ENCODE measurements at places on chromosomes 4 and X.

DNA sequence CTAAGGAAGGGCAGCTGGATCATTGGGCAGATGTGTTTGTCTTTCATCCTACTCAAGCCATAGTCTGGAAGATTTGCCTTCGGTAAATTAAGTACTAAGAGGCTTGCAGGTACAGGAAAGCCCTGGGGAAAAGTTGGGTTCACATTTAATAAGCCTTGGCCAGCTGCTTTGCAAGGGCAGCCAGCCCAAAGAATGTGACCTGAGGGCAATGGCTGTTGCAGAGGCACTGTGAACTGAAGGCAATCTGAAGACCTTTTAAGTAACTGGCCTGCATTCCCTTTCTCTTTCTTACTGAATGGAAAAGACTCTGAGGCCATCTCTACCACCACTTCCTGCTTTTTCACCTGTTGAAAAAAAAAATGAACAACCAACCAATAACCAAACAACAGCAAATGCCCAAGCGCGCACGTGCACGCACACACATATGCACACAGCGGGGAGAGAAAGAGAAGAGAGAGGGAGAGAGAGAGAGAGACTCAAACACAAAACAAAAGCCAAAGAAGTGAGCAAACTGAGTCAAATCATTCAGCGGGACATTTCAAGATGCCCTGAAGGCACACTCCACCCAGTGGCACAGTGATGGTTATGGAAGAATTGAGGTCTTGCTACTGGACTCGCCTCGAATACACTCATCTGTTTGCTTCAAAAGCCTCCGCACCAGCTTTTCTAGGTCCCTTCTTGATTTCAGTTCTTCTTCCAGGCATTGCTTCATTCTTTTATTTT, 19.6 kb downstream of the CD40LG start:
- DNase-seq, result no peak

DNA sequence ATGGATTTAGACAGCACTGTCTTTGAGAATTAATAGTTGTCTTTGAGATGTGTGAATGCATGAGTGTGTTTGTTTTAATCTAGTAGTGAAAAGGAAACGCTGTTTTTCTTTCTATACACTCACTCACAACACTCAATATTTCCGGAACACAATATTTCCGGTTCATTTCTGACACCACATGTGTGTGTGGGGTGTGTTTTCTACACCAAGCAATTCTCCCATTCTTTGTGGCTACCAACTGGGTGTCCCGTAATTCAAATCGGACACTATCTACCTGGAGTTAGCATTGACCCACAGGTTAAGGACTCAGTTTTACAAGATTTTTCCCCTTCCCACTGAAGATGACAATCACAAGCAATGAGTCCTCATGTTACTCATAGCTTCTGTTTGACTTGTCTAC, 113.9 kb downstream of the SNCA start:
- no peak for DNase-seq

DNA sequence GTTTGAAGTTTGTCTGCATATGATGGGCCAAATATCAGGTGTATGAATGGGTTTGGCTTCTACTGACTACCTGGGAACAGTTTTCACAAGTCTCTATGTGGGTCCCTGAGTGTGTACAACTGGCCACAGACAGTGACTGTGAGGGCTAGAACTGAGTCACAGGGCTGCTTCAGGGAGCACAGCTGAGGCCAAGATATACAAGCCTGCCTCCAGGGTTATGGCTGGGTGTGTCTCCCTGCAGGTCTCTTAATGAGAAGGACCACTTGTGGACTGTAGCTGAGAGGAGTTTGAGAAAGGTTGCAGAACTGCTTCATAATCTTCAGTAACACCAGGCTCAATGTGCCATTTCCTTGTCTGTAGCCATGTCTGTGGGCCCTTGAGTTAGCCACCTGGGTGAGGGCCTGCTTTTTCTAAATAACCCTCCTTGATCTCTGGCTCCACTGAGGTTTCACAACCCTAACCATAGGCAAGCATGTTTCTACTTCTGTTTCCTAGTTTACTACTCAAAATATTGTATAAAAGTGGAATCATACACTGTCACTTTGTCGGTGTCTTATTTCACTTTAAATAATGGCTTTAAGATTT, 81.3 kb downstream of the ZNF732 start:
- DNase-seq, result no peak

DNA sequence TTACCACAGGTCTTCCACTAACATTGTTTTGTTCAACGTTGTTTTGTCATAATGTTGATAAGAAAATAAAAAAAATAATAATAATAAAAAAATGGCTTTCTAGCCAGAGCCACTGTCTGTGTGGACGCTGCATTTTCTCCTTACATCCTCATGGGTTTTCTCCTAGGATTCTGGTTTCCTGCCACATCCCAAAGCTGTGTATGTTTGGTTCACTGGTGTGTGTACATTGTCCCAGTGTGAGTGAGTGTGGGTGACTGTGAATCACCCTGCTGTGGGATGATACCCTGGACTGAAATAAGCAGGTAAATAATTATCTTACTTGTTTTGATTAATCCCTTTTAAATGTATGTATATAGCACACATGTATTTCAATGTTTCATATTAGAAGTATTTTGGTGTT, 2154.4 kb upstream of the AGA start:
- no peak for DNase-seq

DNA sequence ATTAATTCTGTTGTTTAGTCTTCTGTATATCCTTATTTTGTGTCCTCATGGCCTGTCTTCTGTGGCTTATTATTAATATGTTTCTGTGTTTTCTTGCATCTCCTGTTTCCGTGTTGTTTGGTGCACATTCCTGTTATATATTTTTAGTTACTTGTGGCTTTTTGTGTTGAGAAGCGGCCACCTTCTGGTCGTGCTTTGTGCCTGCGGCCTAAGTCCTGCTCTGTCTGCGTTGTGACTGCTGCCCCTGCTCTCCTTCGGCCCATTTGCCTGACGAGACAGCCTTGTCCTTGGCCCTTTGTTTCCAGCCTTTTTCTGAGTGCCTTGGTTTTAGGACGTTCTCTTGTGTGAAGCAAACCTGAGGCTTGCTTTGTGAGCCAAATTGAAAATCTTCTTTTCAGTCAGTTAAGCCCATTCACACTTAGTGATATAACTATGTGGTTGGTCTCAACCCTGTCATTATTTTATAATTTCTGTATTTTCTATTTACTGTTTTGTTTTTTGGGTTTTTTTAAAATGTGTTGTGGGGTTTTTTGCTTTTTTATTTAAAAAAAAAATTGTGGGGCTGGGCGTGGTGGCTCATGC, 43.8 kb downstream of the TNIP2 start:
- DNase-seq, result no peak

GRCh38 chr4:65193985-65194384, 476.3 kb downstream of the EPHA5 start:
- DNase-seq, result no peak

- DNase-seq, result no peak
Observed at GRCh38 chr4:16626945-16627344, 271.5 kb downstream of the LDB2 start.

DNA sequence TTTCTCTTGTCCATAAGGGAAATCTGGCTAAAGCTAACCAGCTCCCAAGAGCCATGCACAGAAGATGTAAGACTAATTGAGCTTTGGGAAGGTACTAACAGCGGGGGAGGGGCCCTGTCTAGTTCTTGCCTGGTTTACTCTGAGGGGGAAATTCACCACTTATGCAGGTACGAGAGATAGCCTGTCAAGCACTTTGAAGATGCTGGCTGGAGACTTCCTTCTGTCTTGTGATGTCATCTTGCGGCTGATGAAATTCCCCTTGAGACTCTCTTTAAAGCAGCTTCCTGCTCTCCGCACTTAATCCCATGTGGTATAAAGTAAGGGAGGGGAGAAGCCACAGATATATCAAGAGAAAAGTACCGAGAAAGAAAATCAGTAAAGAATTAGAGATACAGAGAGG, 345.3 kb downstream of the MAPK10 start:
- no peak for DNase-seq

- DNase-seq, result no peak
Observed at GRCh38 chrX:1249101-1249887, 19.3 kb upstream of the CSF2RA start.

- DNase-seq, result no peak
Observed at GRCh38 chr4:152398060-152398459, 137.8 kb downstream of the FBXW7 start.

DNA sequence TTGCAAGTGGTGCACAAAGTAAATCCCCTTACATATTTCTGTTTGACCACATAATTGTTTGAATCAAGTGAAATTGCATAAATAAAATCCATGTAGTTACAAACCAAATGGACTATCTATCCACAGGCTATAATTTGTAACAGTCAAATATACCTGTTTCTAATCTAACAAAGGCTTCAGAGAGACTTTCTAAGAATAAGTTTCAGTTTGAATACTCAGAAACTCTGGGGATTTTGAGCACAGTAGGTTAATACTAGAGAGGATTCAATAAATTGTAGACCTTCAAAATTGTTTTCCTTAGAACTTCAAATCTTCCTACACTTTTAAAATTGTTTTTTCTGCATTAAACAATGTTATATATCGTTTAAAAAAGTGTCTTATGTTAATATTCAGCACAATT, 1250.1 kb downstream of the NLGN4X start:
- DNase-seq, result no peak

DNA sequence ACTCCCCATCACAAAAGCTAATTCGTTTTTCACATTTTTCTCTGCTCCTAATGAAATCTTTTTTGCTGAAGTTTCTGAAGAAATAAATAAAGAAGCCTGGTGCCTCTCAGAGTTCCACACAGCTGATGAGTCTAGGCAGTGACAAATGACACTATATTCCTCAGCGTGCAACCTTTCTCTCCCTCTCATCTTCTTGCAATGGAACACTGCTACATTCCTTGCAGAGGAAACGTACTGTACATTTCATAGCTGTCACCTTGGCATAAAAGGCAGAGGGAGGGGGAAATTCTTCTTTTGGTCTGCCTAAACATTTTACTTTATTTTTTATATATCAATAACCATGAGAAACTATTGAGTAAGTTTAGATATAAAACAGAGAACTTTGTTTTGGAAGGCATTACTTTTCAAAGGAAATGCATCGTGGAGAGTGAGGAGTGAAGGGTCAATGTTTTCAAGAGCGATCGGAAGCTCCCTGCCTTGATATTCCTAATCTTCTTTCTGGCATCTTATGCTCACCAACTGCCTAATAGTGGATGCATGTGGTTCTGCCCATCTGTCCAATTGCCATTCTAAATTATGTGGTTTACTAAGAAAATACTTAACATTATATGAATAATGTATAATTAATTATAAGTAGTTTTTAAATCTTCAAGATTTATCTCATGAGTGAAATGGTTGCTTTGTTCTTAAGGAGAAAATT, 29.4 kb downstream of the SNCA start:
- no peak for DNase-seq

- DNase-seq, result no peak
Observed at GRCh38 chr4:21948347-21949072, at the start of gene KCNIP4. Gene KCNIP4, minus strand, starts transcription at chr4:21948772.

- DNase-seq, result no peak
Observed at GRCh38 chr4:41442810-41443209, 95.1 kb upstream of the LIMCH1 start.

DNA sequence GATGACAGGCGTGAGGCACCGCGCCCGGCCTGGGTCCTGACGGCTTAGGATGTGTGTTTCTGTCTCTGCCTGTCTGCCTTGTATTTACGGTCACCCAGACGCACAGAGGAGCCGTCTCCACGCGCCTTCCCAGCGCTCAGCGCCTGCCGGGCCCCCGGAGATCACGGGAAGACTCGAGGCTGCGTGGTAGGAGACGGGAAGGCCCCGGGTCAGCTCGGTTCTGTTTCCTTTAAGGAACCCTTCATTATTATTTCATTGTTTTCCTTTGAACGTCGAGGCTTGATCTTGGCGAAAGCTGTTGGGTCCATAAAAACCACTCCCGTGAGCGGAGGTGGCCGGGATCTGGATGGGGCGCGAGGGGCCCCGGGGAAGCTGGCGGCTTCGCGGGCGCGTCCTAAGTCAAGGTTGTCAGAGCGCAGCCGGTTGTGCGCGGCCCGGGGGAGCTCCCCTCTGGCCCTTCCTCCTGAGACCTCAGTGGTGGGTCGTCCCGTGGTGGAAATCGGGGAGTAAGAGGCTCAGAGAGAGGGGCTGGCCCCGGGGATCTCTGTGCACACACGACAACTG, 1.3 kb downstream of the SHOX start:
- no peak for DNase-seq

GRCh38 chr4:8303485-8304281, 34.1 kb downstream of the HTRA3 start:
- no peak for DNase-seq

- DNase-seq, result no peak
Observed at GRCh38 chr4:948101-948935, 16.1 kb downstream of the TMEM175 start.

- no peak for DNase-seq
Observed at GRCh38 chr4:175767150-175767549, 44.9 kb downstream of the GPM6A start.

DNA sequence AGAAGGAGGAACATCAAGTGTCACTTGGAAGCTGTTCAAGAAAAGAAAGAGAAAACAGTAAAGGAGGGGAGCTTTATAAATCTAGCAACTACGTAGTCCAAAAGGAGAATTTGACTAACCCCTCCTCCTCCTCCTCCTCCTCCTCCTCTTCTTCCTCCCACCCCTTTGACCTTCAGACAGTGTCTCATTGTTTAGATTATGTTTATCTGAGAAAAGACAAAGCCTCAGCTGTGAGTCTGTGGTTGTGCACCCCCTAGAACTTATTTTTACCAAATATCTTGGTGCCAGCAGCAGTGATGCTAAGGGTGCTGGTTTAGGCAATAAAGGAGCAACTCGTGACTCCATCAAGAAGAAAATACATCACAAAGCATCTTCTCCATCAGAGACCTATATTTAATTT, 68.9 kb upstream of the BMP2K start:
- no peak for DNase-seq

DNA sequence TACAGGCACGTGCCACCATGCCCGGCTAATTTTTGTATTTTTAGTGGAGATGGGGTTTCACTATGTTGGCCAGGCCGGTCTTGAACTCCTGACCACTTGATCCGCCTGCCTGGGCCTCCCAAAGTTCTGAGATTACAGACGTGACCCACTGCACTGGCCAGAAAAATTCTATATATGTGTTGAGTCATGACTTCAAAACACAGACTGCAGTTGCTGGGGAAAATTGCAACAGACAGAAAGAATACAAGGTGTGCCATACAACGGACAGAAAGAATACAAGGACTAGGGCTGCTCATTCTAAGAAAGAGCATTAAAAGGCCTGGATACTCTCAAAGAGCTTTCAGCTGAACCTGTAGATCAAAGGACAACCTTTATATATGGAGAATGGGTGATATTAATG, 109.6 kb upstream of the ACSL4 start:
- DNase-seq, result no peak

GRCh38 chr4:73943555-73943954, 38.3 kb downstream of the PF4 start:
- DNase-seq, result no peak

DNA sequence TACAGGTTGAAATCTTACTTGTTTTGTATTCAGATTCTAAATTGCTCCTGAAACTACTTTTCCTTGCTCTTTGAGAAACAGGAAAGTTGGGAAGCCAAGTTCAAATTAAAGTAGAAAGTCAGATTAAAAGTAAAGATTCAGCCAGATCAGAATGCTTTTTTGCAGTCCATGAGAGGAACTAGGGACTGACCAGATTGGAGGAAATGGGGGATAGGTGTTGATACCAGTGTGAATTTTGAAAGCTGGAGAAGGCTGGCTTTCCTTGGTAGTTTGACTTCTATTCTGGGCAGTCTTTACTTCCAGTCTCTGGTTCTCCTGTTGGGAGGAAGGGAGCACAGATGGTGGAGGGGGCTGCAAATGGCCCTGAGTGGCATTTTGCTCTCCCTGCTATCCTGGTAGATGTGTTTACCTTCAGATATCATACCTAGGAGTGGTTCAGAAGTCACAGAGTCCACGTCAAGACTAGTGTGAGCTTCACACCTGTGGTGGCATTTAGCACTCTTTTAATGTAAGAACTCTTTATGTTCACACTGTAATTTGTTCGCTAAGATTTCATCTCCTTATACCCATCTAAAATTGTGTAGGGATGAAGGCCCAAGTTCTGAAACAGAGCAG, 68.8 kb downstream of the FNIP2 start:
- no peak for DNase-seq
